Thyroid gland (tissue), 4 donors: ENCODE measurements at places on chromosomes 5 and 9. TPM values are rescaled to one million over a fixed set of nuclear protein-coding genes. Genes with fewer than 3 reads are reported as not detected.

- DNase-seq, result no peak
Measured at GRCh38 chr5:167639273-167639672, 652.2 kb upstream of the WWC1 start.

The SLC36A2 gene
- total RNA-seq, result not detected

GRCh38 chr9:118595719-118596305 is 773.4 kb downstream of the BRINP1 start:
- DNase-seq, result peak; percentile 72

DNA sequence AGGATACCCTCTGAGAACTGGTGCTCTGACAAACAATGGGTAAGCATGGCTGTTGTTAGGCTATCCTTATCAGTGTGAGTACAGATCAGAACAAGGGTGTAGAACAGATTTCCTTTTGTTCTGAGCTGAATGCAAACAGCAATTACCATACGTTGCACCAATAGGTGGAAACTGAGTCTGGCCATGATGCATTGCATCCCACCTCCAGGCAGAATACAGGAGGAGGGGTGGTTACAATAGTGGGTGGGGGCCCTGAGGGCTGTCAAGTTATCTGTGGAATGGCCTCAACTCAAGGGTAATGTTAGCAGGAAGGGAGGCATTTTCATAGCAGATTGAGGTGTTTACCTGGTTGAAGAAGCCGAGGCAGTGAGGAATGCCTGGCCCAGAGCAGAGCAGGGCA is 54.3 kb upstream of the GLRX start:
- DNase-seq, result no peak

DNA sequence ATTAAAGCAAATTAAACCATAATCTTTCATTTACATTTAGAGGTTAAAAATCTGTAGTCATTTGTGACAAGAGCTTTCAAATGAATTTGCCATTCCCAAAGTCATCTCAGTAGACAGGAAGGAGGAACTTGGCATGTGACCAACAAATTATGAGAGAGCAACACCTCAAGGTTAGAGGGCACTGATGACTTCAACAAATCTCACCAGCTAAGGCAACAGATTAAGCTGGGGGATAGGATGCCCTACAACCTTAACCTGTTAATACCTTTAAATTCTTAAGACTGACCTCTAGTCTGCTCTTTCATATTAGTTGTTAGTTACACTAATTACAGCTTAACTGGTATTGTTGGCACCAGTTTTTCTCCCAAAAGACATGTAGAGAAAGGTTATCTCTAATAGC is 18.4 kb downstream of the POU5F2 start:
- no peak for DNase-seq

The NIM1K gene
- 0.50 TPM for total RNA-seq

- no peak for DNase-seq
Measured at GRCh38 chr5:88203981-88204750, 64.5 kb downstream of the TMEM161B start.

DNA sequence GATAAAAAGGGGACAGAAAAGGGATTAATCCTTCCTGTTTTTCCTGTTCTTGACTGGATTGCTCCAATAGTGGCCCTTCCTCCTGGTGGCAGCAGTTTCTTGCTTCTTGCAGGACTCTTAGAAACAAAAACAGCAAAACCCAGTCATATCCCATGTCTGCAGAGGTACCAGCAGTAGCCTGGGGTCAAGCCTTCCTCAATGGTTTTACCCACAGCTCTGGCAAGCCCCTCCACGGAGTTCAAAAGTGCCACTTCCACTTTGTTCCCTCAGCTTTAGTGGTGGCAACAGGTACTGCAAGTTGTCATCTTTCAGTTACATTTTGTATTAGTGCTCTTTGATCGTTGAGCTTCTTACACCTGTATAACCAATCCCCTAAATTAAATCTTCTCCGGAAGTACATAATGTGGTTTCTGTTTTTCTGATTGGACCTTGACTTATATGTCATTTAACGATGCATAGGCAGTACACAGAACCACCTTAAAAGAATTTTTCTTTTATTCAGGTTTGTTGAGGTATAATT is 8.7 kb upstream of the RANBP6 start:
- no peak for DNase-seq

The RETREG1 gene
- total RNA-seq, result 22.1 TPM

DNA sequence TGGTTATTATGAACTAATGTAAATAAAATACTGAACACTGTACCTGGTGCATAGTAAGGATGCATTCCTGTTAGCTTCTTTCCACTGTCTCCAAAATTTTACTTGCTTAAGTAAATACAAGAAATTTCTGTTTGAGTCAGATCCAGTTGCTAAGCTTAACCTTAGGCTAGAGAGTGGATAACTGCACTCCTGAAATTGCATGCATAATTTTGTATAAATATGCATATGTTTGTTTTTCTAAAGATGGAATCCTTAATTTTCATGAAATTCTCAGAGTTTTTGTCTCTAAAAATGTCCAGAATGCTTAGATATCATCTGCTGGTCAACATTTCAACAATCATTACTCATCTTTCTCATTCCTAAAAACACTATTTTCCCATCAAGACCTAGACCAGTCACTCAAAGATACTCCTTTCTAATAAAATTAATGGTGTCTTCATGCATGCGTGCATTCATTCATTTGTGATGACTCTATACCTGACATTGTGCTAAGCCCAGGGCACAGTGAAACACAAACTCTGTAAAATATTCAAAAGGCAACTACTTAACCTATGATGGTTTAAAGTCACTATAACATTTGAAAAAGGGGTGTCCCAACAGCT is 284.8 kb downstream of the SEC61B start:
- no peak for DNase-seq

The ALDH1A1 gene
- 295 TPM for total RNA-seq

The C9 gene
- not detected for total RNA-seq

GRCh38 chr5:32076699-32077695 is 97.1 kb downstream of the GOLPH3 start:
- peak; percentile 92 for DNase-seq

The CCNI2 gene
- total RNA-seq, result 0.34 TPM

GRCh38 chr5:179967489-179967888 is 59.8 kb upstream of the TBC1D9B start:
- no peak for DNase-seq

- DNase-seq, result no peak
Measured at GRCh38 chr5:141780240-141780951, 97.8 kb downstream of the PCDH1 start.

The PRDM9 gene
- total RNA-seq, result not detected

GRCh38 chr5:79743846-79744605 is 54.4 kb downstream of the CMYA5 start:
- DNase-seq, result no peak

DNA sequence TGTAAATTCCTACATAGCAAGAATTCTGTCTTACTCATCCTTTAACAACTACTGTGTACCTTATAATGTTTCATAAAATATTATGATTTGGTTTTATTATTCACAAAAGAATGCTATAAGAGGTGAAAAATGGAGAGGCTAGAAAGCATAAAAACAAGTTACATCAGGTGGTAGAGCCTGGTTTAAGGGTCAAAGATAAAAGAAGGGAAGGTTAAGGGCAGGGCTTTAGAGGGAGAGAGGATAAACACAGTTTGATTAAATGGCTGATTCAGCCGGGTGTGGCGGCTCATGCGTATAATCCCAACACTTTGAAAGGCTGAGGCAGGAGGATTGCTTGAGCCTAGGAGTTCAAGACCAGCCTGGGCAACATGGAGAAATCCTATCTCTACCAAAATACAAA is 40.4 kb upstream of the HSPB3 start:
- no peak for DNase-seq

The EPB41L4B gene
- total RNA-seq, result 71.6 TPM

DNA sequence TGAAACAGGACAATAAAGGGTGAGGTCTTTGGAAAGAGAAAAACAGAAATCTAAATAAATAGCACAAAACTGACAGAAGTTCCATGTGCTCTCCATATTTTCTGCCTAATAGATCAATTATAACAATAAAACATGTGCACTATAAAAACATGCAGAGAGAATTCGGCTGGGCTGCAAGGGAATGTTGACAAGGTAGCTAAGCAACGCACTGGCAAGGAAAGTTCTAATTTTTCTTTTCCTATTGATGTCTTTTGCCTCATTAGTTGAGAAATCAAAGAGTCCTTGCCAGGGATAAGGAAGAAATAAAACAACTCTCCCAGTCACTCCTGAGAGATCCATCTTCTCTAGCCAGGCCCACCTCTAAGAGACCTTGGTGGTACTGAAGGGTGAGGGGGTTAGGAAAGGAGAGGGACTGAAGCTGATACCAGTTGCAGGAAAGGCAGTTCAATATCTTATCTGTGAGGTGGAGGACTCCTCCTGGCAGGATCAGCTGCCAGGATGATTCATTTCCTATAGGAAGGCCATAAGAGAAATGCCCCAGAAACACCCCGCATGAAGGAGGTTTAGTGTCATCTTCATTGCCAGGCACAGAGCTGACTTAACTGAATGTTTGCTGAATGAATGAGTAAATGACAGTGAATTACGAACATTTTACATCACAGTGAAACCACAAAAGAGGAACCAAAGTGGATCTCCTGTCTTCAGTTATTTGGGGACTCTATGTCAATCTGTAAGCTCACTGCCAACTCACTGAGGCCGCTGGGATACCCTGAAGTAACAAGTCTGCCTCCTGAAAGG is 63.7 kb upstream of the IFNK start:
- DNase-seq, result no peak

DNA sequence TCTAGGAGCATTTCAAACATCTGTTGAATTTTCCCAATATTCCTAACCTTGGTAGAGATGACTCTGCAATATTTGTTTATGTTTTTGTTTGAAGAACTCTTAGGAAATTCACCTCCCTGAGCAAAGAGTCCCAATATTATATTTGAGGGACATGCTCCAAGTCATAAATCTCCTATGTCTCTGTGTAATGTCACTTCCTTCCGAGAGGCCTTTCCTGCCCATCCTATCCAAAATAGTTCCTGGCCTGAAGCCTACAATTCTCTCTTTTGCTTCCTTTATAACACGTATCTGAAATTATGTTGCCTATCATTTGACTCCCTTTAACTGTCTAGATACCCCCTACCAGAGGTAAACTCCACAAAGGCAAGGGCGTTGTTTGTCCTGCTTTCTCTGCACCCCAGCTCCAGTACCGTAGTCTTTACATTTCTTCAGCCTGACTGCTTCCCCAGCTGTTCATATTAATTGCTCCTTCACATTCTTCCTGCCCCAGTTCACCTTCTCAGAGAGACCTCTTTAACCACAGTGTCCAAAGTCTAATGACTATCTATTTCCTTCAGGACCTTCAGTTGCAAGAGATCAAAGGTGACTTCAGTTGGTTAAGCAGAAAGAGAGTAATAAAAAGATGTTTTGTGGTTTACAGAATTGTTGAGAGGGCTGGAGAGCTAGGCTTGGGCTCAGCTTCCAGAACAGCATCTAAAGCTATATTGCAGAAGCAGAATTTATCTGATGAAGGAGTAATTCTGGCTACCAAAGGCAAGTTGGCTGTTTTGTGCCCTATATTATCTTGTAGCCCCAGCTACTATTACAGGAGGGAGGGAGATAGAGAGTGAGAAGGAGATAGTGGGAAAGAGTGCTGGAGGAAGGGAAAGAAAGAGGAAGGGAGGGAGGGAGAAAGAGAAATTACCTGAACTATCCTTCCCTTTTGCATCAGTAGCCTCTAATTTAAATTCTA is 109.3 kb upstream of the TMEM161B start:
- DNase-seq, result no peak

- peak; percentile 81 for DNase-seq
Measured at GRCh38 chr9:97560851-97561250, 59.4 kb downstream of the TMOD1 start.

DNA sequence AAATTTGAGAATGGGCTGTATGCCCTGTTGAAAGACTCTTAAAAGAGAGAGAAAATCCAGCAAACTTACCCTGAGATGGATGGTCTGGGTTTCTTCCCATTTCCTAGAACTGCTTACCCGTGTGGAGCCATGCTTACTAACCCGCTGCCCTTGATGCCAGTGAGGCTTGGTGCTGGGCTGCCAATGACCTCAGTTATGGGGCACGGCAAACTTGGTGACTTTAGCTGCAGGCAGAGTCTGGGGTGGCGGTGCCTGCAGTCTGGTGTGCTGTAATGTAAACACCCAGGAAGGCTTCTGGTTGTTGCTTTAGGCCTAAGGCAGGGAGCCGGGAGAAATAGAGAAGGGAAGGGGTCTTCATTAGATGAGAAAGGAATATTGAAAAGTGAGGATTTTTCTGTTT is 7.3 kb upstream of the TENT4A start:
- DNase-seq, result no peak

DNA sequence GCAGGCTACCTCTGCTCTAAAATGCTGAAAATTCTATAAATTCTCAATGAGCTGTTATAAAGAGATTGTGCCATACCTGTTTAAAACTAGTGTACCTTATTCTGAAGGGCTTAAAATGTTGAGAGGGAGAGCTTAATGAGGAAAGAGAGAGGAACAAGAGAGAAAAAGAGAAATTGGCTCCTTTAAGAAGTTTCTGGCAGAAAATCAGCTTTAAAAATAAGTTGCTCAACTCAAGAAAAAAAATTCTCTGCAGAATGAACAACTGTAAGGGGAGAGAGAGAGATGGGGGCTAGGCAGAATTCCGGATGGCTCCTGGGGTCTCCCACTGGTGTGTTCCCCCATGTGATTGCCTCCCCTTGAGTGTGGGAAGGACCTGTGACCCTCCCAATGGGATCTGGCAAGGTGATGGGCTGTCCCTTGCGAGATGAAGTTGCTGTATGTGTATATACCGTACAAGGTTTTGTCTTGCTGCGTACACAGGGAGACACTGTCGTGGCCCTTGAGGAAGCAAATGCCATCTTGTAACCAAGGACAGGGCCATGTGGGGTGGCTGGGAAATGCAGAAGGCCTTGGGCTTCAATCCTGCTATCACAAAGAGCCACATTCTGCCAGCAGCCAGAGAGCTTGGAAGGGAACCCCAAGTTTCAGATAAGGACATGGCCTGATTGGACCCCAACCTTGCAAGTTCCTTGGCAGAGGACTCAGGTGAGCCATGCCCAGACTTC is 64.3 kb upstream of the S1PR3 start:
- no peak for DNase-seq

- DNase-seq, result no peak
Measured at GRCh38 chr9:87138128-87139040, 191.1 kb upstream of the GAS1 start.

- peak; percentile 81 for DNase-seq
Measured at GRCh38 chr5:54547711-54548250, 30.2 kb downstream of the SNX18 start.

The DNAJC21 gene
- total RNA-seq, result 68.1 TPM

The SPATA24 gene
- 7.6 TPM for total RNA-seq

GRCh38 chr5:178077751-178078150 is 35.6 kb upstream of the N4BP3 start:
- DNase-seq, result no peak

DNA sequence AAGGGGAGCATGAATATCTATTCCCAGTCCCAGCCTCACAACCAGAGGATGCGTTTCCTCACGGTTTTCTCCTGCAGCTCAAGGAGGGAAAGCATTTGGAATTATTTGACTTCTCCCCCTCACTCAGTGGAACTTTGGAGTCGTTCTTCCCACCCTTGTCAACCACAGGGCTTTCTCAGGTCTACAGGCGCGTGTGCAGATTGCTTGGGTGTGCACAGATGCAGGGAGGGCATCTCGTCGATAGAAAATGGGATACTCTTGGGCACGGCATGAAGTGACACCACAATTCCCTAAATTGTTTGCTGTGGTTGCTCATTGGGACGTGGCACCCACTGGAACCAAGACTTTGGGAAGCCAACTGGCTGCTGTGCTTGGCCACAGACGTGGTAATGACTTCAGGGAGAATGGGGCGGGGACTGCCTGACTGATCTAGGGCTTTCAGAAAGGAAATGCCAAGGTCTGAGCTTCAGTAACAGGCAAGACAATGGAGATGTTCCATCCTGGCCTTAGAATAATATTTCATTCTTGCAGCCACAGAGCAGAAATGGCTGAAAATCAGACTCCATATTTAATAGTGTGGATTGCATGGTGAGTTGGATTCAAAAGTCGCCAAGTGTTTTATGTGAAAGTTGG is 12.2 kb upstream of the OBP2B start:
- DNase-seq, result no peak

- no peak for DNase-seq
Measured at GRCh38 chr5:83568186-83568585, 96.6 kb downstream of the VCAN start.
